ENCODE measurements at places on chromosomes 2 and 18.
A peak's percentile ranks its signal among the peaks of the same experiment; 100 is the strongest.

DNA sequence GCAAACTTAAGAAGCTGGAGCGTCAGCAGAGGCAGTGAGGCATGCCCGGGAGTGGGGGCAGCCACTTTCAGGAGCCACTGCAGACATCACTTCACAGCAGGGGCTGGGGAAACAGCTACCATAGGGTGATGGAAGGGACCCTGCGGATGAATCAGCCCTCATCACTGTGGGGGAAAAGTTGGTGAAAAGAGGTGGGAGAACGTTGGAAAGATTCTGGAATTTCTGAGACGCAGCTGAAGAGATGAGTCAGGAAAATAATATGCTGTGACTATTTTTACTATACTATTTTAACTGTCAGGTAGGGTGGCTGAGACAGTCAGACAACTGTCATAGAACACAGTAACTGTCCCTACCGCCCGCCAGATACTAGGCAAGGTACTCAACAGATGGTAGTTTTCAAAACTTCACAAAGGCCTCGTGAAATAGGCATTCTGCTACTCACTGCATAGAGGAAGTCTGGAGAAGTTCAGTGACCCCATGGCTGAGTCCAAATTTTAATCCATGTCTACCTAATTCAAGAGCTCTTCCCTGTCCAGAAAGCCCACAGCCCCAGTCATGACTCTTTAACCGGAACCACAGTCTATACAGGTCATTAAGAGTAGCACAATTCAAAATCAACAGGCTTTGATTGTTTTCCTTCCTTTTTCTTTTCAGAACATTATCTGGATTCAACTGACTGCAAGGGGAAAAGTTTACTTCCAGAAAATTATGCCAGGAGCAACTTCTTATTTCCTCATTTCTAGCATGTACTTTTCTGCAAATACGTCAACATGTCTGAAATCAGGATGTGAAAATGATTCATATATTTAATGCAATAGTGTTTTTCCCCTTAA is 39.3 kb upstream of the EPB41L3 start:
- DNase-seq, result no peak

DNA sequence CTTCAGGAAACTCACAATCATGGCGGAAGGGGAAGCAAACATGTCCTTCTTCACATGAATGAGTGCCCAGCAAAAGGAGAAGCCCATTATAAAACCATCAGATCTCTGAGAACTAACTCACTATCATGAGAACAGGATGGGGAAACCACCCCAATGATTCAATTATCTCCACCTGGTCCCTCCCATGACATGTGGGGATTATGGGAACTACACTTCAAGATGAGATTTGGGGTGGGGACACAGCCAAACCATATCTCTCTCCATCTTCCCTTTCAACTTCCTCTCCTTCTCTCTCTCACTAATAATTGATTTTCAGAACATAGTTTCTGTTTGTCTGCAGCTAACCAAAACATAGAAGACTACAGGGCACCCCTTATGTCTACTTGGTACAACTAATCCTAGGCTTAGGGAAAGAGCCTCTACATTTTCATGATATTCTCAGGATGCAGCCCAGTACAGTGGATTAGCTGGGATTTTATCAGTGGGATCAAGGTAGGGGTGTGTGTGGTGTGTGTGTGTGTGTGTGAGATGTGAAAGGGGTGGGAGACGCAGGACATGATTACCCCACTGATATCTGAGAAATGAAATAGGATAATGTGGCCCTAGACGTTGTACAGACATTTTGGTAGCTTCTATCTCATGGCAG is 2.8 kb upstream of the ATF2 start:
- no peak for DNase-seq

GRCh38 chr2:158761621-158762020 is 33.5 kb upstream of the DAPL1 start:
- DNase-seq, result no peak

DNA sequence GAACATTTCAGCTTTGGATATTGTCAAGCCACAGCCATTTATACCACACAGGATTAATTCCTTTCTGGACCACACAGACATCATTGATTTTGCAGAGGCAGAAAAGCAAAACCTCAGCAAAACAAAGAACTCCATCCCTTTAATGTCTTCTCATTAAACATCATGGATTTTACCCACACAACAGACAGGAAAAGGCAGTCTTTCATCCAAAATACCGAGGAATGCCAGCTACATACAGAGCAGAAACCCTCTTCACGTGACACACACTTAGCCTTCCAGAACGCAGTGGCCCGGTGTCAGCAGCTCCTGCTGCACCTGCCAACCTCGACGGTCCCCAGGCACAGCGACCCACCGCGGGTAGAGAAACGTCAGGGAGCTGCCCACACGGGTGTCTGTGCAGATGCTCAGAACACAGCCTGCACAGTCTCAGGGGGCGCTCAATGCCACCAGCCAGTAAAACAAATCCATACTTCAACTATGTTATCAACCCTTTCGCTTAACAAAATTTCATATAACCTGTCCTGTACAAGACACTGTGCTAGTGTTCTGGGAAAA is 304.5 kb downstream of the EIPR1 start:
- DNase-seq, result no peak

DNA sequence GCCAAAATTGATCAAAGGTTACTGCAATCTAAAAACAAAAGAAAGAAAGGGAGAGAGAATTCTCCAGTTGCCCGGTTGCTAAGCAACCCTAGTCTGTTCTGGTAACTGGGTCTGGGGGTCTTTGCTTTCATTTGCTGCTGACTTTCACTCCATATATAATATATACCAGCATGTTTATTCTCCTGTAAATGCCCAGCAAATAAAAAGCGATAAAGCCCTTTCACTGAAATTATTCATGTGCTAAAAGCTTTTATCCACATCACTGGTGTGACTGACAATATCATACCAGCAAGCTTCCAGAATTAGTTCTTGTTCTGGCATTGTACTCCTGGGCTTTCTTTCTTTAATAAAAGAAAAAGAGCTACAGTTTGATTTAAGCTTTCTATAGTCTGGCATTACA is 75.5 kb upstream of the ST8SIA3 start:
- DNase-seq, result no peak

DNA sequence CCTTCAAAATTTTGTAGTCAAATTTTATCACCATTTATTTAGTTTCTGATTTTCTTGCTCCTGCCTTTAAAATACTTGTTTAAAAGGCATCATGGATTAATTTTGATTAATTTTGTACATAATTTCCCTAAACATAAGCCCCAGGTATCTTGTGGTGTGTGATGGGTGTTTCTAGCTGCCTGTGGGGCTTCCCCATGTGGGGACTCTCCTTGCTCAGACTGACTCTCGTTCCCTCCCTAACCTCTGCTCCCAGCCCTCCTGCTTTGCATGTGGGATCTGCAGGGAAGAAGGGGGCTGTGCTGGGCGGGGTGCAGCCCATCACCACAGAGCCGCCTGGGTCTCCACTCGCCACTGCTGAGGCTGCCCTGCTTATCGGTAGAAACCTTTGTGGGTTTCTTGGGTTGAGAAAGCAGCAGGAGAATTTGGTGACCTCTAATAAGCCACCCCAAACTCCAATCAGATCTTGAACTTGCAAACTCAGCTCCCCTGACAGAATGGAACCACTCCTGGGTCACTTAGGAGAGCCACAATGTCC is 72.5 kb downstream of the MRPS9 start:
- DNase-seq, result no peak

DNA sequence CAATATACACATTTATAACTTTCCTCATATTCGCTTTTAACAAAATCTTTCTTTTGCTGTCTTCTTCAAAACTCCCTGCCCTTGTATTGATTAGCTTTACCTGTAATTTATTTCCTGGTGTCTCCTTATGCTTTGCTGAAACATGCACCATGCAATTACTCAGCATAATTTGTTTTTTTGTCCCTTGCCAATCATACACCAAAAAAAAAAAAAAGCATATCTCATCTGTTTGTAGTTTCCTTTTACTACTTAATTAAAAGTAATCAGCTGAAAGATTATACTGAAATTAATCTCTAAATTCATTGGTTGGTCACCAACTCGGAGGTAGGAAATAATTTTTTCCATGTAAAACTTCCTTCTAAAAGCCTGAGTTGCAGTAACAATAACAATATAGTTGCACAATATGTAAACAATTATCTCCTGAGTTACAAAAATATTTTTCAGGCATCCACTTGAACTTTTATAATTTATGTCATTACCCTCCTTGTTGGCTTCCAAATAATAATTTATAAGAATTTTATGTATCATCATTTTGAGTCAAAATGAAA is 53.0 kb upstream of the ROCK1 start:
- DNase-seq, result no peak

GRCh38 chr2:75503048-75503607 is 57.6 kb downstream of the EVA1A start:
- no peak for DNase-seq

DNA sequence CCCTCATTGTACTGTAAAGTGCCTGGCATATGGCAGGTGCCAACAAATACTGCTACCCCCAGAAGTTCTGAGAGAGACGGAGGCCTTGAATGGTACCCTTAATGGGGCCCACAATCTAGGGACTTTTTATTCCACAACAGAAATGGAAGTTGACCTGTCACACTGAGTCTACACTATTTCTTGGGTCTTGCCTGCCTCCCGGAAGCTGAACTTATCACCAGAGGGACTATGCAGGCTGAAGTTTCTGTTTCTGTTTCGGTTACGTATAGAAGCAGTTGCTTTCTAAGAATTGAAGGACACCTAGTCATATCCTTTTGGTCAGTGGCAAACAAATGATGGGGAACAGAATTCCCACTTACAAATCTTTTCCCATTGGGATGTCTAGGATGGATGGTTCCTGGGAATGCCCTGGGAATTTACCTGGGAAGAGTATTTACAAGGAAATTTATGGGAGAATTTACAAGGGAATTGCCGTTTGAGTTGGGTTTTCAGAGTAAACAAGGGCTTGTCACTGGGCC is 74.2 kb downstream of the HS1BP3 start:
- DNase-seq, result peak; percentile 20

- DNase-seq, result no peak
Observed at GRCh38 chr2:10537522-10538199, 89.5 kb upstream of the ODC1 start.

DNA sequence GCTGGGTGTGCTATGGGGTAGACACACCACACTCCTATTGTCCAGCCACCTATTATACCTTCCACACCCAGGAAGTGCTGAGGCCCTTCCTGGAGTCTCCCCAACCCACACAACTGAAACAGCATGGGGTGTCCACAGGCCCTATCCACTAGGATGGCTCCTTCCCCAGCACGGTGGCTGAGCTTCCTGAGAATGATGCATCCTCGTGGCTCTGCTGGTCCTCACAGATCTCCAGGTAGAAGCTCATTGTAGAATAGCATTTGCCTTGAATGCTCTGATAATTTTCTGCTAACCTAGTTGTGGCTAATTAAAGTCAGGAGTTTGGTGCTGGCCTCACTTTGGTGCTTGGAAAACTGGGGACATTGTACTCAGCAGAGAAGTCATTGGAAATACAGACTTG is 182.6 kb downstream of the ANKRD30B start:
- no peak for DNase-seq

DNA sequence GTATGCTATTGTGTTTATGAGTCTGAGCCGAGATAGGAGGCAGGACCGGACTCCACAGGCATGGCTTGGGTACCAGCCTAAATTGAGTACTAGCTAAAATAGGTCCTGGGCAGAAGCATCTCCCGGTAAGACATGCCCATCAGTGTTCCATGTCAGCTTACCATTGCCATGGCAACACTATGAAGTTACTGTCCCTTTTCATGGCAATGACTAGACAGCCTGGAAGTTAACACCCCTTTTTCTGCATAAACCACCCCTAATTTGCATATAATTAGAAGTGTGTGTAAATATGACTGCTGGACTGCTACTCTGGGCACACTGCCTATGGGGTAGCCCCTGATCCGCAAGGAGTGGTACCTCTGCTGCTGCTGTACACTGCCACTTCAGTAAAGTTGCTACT is 1005.1 kb upstream of the FAM98A start:
- no peak for DNase-seq

DNA sequence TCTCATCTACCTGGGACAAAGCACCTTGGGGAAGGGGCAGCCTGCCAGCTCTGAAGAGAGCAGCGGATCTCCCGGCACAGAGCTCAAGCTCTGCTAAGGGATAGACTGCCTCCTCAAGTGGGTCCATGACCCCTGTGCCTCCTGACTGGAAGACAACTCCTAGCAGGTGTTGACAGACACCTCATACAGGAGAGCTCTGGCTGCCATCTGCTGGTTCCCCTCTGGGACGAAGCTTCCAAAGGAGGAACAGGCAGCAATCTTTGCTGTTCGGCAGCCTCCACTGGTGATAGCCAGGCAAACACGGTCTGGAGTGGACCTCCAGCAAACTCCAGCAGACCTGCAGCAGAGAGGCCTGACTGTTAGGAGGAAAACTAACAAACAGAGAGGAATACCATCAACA is 549.9 kb upstream of the LRATD1 start:
- no peak for DNase-seq

- DNase-seq, result no peak
Observed at GRCh38 chr2:235314371-235314930, 179.4 kb upstream of the AGAP1 start.

DNA sequence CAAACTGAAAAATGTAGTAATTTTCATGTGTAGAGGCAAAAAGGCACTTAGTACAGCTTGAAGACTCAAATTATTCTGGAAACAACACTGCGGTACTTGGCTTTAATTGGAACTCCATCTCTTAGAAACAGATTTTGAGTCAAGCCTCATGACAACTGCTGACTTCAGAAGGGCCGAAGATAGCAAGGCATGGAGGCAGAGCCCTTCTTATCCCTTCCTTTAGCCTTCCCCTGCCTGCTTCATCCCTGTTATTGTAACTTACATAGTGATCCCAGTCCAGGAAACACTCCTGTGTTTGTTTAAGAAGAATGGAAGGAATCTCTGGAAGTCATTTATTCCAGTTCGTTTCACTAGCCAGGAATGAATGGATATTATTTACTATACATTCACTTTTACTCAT is 110.9 kb upstream of the FAM98A start:
- DNase-seq, result no peak

DNA sequence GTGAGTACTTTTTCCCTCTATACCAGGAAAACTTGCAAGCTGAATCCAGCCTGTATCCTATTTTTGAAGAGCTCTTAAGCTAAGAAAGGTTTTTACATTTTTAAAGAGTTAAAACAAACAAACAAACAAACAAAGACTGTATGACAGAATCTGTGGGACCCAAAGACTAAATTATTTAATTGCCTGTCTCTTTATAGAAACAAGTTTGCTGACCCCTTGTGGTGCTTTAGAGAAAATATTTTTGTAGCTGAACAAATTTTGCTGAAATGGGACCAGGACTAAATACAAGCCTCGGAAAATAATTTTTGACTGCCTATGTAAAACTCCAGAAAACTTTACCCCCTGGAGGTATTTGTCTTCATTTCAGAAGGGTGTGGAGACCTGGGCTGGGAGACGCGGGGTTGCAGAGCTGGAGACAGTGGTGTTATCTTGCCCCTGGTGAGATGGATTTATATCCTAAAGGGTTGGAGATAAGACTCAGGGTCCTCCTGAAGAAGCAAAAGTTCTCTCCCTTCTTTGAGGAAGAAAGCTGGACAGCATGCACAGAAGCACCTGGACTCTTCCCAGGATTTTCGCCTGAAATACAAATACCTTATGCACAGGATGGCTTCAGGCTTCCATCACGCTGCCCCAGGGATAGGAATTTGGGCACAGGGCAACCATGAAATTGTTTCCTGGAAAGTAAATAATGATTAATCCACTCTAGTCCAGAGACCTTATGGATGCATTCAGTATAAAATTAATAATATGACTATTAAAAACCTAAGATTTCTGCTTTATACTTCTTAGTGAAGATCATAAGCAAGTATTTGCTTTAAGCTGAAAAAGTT is 54.3 kb downstream of the TMX3 start:
- DNase-seq, result peak; percentile 39

Data from CD8-positive, alpha-beta T cell (primary cell).